ENCODE measurements at places on chromosomes 2 and 18. TPM values are rescaled to one million over a fixed set of nuclear protein-coding genes. Genes with fewer than 3 reads are reported as not detected.

SPHKAP gene
- 1.2 TPM for total RNA-seq

PMAIP1 gene
- total RNA-seq, result 67.4 TPM

MBP gene
- total RNA-seq, result 4.0 TPM

FBXO15 gene
- total RNA-seq, result 1.1 TPM

PLCD4 gene
- 2.6 TPM for total RNA-seq

ACTG2 gene
- total RNA-seq, result 2.9 TPM

REG1B gene
- total RNA-seq, result not detected

DIPK1C gene
- not detected for total RNA-seq

HOXD12 gene
- 0.33 TPM for total RNA-seq

PRKAG3 gene
- not detected for total RNA-seq

MYL1 gene
- total RNA-seq, result not detected

HOXD4 gene
- total RNA-seq, result 0.22 TPM

LYPD6B gene
- total RNA-seq, result not detected

DPY30 gene
- total RNA-seq, result 54.9 TPM

GRHL1 gene
- 0.37 TPM for total RNA-seq

UGT1A7 gene
- total RNA-seq, result not detected

ANKRD30BL gene
- not detected for total RNA-seq

SERPINB4 gene
- total RNA-seq, result not detected

CHRNA1 gene
- not detected for total RNA-seq

IL18RAP gene
- not detected for total RNA-seq

THUMPD2 gene
- 8.6 TPM for total RNA-seq

HTR2B gene
- 19.3 TPM for total RNA-seq

CCDC138 gene
- 7.4 TPM for total RNA-seq

ADCY3 gene
- total RNA-seq, result 47.9 TPM

RGPD3 gene
- 0.37 TPM for total RNA-seq

NOSTRIN gene
- 0.11 TPM for total RNA-seq

GAD1 gene
- total RNA-seq, result not detected

TNFRSF11A gene
- total RNA-seq, result 0.25 TPM

FAM110C gene
- not detected for total RNA-seq

ZNF804A gene
- 11.5 TPM for total RNA-seq

PLB1 gene
- 3.1 TPM for total RNA-seq

ABCB11 gene
- total RNA-seq, result not detected

GAL3ST2 gene
- total RNA-seq, result 0.44 TPM

CMPK2 gene
- 15.4 TPM for total RNA-seq

HS6ST1 gene
- total RNA-seq, result 11.9 TPM

CAVIN2 gene
- 1.2 TPM for total RNA-seq

ELOA2 gene
- total RNA-seq, result not detected

CPO gene
- 0.12 TPM for total RNA-seq

NRP2 gene
- 159 TPM for total RNA-seq

SLC16A14 gene
- total RNA-seq, result 2.2 TPM

PLGLB2 gene
- total RNA-seq, result 2.1 TPM

UGT1A4 gene
- total RNA-seq, result not detected

WDR7 gene
- 30.3 TPM for total RNA-seq

GRB14 gene
- 0.89 TPM for total RNA-seq

SERPINB2 gene
- 2.4 TPM for total RNA-seq

CD28 gene
- not detected for total RNA-seq

ITPRIPL1 gene
- 5.1 TPM for total RNA-seq

VIL1 gene
- 0.12 TPM for total RNA-seq

COLEC11 gene
- not detected for total RNA-seq

ZNF396 gene
- total RNA-seq, result 0.89 TPM

ST6GAL2 gene
- total RNA-seq, result 0.11 TPM

HSBP1L1 gene
- 7.9 TPM for total RNA-seq

GLI2 gene
- total RNA-seq, result 5.1 TPM

C2orf15 gene
- not detected for total RNA-seq

All from uterine smooth muscle cell (primary cell).